ENCODE measurements at places on chromosomes 4 and X.

DNA sequence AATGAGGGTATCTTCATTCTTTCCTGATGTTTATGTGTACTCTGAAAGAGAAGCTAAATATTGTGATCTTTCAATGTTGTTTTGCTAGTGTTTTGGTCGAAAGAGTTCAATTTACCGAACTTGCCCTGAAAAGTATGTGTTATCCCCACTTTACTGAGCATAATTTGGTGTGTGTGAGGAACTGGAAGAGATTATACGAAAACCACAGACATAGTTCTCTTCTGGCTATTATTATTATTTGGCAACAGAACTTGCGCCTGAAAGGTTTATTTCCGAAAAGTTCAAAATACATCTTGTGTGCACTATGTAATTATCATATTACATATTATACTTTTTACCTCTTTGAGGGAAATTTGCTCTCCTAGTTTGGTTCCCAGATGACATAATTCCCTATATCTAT, 232.5 kb upstream of the INTU start:
- DNase-seq = no peak

DNA sequence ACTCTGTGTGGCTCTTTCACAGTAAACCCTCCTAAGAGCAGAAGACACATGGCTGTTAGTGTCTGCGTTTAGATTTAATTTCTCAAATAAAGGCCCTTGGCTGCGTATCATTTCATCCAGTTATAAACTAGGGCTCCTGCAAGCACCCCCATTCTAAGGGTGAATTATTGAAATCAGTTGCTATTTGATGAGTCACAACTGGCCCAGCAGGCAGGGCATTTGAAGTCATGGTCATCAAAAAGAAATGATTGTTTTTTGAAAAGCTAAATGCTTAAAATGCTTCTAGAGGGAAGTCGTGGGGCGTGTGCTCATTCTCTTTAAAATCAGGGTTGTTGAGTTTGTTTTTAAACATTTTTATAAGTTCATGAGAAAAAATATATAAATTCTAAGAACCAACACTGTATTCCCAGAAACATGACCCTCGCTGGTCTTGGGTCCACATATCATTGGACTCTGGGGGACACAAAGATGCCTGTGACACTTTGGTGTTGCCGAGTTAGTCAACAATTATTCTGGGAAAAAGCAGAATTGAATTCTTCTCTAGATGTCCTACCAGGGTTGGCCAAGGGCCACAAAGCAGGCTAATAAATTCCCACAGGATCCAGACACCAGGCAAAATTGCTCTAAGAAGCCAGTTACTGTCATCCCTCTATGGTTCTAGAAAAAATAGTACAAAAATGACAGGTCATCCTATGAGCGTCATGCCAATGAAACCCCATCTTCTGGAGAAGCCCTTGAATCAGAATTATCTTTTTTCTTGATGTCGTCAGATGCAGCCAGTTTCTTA, 99.5 kb upstream of the MYOZ2 start:
- no peak for DNase-seq

DNA sequence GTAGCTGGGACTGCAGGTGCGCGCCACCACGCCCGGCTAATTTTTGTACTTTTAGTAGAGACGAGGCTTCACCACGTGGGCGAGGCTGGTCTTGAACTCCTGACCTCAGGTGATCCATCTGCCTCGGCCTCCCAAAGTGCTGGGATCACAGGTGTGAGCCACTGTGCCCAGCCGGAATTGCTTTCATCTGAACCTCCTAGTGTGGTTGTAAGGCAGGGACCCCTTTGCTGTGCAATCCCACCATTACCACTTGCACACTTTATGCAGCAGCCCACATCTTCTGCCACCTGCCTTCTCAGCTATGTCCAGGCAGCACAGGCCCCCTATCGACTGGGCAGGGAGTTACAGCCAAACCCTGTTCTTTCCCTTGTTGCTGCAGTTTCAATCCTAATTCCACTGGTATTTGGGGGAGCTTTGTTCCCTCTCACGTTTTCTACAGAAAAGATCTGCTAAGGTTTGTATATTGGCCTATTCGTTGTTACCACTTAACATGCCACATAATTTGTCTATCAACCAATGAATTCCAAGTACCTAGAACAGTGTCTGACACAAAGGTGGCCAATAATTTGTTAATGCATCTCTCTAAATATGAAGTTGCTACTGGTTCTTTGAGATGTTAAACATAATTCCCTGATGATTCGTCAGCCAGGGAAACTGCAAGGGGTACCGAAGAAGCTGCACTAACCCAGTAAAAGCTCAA, 6.5 kb downstream of the RPL39 start:
- DNase-seq = peak; percentile 9

GRCh38 chr4:174218127-174218790, 65.2 kb downstream of the FBXO8 start:
- no peak for DNase-seq

GRCh38 chrX:18174971-18175370, 45.7 kb downstream of the BEND2 start:
- no peak for DNase-seq

- no peak for DNase-seq
Observed at GRCh38 chr4:47213539-47213938, 182.2 kb downstream of the GABRB1 start.

GRCh38 chr4:30847167-30847566, 127.0 kb downstream of the PCDH7 start:
- DNase-seq = no peak

- no peak for DNase-seq
Observed at GRCh38 chr4:52704133-52704532, 45.0 kb upstream of the USP46 start.

- DNase-seq = no peak
Observed at GRCh38 chr4:7105276-7105675, 37.4 kb upstream of the GRPEL1 start.

DNA sequence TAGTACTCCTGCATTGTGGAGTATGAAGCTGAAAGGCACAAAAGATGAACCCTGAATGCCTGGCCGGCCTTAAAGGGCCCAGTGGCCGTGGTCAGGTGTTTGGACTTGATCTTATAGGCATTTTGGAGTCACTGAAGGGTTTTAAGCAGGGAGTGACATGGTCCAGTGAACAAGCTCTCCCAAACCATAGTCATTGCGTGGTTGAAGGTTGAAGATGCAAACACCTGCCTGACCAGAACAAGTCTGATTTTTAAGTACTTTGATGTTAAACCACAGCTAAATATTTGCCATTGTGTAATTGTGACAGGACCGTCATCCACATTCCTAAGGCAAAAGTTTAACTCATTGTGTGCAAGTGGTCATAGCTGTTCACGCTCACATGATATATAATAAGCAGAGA, 3.3 kb downstream of the STK32B start:
- no peak for DNase-seq

- DNase-seq = no peak
Observed at GRCh38 chrX:21990832-21991231, 41.3 kb upstream of the PHEX start.

GRCh38 chrX:69505772-69506616, 1.9 kb downstream of the NALF2 start:
- no peak for DNase-seq

GRCh38 chrX:15468036-15468435, 25.1 kb downstream of the PIR start:
- DNase-seq = no peak

- DNase-seq = no peak
Observed at GRCh38 chr4:140344101-140344500, 29.3 kb upstream of the SCOC start.

DNA sequence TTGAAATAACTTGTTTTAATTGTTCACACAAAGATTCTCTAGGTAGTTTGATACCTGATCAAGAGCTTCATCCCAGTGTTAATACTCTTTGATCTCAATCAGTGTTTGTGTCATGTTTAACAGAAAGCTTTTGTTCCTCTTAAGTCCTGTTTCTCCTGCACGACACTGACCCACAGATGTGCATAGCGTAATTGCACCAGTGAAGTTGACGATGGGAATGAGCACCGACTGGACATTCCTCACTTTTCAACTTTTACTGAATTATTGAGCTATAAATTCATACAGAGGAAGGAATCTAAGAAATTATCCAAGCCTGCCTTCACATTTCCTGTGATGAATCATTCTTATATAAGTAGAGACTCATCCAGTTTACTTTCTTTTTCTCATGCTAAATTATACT, 878.7 kb upstream of the TENM3 start:
- no peak for DNase-seq

- DNase-seq = no peak
Observed at GRCh38 chr4:164783976-164784375, 30.0 kb downstream of the SMIM31 start.

DNA sequence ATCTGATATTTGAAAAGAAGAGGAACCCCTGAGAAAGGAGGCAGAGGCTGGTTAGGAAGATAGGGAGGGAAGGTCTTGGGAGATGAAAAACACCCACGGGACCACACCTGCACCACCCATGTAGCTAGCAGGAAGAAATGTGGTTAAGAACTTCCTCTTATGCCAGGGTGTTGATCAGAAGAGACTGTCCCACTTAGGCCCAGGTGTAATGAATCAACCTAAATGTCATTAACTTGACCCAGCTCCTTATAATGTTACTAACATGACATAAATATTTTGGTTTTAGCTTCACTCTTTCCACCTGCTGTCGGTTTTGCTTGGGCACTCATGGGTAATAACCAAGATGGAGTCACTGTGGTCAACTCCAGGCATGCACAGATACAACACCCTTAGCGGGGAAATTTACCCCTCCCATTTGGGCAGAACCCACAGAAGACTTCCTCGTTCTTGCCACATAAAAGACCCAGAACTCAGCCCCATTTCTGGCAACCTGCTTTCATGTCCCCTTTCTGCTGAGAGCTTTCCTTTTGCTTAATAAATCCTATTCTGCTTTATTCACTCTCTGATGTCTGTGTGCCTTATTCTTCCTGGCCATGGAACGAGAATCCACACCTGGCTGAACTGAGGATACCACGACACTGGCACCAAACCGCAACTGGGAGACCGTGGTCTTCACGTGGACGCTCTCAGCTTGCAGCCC, 46.8 kb downstream of the ZNF141 start:
- DNase-seq = no peak
